Bone marrow (tissue), 2 donors: ENCODE measurements at places on chromosomes 4 and X.

GRCh38 chrX:119389871-119390501, 9.2 kb upstream of the SLC25A43 start:
- no peak for DNase-seq

DNA sequence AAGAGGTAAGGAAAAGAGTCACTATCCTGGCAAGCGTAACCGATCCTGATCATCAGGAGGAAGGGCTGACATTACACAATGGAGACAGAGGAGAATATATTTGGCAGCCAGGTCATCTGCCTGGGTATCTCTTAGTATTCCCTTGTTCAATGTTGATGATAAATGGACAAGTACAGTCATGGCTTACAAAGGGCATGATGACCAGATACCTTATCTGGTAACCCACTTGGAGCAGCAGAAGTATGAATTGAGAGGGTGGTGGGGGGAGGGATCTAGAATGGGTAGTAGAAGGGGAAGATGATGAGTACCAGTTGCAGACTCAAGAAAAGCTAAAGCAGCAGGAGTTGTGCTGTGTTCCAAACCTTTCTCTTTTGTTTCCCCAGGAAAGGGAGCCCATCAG, 17.3 kb downstream of the F8 start:
- no peak for DNase-seq

DNA sequence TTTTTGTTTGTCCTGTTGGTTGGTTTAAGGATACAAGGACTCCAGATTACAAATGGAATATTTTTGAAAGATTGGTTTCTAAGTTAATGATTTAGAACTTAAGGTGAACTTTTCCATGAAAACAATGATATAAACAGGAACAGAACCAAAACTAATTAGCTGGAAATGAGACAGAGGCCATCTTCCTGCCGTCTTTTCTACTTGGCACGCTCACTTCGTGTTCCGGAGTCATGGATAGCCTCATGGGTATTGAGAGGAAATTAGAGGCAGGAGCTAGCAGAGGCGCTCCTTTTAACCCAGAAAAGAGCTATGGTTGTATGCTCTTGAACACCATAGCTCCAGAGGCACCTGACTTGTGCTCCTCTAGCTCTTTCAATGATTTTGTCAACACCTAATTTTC, 2.4 kb downstream of the FAM241A start:
- DNase-seq = no peak

DNA sequence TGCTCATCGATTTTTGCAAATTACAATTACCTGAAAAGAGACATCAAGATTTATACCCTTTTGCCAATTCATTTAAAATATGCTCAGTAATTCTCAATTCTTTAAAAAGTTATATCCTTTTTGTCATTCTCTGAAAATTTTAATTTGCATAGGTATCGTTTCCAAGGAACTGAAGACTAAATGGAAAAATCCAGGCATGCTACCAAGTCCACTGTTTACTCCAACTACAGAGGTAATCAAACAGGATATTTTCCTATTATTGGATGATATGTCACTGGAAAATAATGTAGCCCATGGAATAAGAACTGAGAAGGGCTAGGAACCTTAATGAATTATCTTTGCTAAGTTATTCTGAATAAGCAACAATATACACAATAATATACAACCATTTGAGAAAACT, 132.7 kb downstream of the THOC2 start:
- DNase-seq = no peak

GRCh38 chr4:76380561-76380960, 40.4 kb downstream of the CCDC158 start:
- DNase-seq = no peak

- DNase-seq = no peak
Observed at GRCh38 chr4:147916351-147916750, 184.5 kb downstream of the ARHGAP10 start.

DNA sequence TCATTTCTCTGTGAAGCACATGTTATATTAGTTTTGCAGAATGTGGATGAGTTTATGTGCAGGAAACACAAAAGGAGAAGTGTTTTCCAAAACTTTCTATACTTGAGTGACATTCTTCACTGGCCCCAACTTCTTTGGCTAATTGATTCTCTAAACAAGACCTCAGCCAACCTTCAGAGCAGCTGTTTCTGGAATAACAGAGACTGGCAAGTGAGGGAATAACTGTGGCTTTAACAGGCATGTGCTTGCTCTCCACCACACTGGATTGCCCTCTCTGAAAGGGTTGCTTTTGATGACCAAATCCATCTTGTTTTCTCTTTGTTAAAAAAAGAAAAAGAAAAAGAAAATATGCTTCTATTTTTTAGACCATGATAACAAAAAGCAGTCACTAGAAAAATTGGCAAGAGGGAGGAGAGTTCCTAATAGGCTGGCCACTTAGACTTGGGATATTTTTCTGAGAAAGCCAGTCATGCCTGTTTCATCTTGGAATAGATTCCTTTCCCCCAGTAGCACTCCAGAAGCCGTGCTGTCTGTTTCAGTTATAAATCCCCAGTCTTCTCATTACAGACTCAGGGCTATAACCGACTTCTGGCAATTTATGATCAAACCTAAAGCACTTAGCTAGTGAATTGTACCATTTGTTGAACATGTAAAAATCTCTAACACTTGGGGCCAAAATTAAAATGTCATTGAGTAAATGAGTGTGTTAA, 295.0 kb upstream of the NR3C2 start:
- DNase-seq = no peak

DNA sequence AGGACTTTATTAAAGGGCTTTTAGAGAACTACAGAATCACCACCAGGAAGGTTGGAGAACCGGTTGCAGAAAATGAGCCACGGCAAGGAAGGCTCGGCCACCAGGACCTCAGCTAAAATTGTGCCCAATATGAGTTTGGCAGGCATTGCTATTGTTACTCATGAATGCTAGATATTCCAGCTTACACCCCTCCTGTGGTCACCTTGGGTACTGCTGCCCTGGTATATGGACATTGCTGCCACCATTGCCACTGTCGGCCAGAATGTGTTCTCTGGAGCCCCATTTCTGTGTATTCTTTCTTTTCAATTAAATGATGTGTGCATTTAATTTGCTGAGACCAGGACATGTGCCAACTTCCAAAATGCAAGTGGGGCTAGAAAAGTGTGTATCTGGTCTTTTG, 626.7 kb upstream of the BOD1L1 start:
- no peak for DNase-seq
